GM12892 (cell line): ENCODE measurements at places on chromosomes 1 and 21.

GRCh38 chr1:100536031-100536430 is 1.9 kb upstream of the GPR88 start:
- DNase-seq, result no peak

DNA sequence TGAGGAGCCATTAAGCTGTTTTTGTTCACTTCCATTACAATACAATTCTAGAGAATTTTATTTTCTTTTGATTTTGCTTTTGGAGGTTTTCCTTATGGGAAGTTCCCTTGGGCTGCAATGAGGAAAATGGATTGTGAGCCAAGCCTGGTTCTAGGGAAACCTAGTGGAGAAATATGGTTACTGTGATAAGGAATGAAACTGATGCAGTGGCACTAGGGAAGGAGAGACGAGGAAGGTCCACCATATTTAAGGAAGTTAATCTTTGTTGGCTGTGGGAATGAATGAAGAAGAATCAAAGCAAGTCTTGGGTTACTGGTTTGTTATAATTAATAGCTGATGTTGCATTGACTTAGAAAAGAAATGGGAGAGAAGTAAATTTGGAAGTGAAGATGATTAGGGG is 28.4 kb downstream of the CHML start:
- no peak for DNase-seq

DNA sequence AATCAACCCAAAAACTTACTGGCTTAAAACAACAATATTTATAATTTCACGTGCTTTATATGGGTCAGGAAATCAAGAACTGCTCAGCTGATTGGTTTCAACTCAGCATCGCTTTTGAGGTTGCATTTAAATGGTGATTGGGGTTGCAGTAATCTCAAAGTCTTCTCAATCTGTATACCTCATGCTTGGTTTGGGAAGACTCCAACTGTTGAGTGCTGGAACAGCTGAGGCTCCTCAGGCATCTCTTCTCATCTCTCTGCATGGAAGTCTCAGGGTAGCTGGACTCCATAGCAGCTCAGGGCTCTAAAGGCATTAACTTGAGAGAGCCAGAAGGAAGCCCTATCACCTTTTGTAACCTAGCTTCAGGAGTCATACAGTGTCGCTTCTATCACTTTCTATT is 35.1 kb downstream of the AK5 start:
- no peak for DNase-seq

DNA sequence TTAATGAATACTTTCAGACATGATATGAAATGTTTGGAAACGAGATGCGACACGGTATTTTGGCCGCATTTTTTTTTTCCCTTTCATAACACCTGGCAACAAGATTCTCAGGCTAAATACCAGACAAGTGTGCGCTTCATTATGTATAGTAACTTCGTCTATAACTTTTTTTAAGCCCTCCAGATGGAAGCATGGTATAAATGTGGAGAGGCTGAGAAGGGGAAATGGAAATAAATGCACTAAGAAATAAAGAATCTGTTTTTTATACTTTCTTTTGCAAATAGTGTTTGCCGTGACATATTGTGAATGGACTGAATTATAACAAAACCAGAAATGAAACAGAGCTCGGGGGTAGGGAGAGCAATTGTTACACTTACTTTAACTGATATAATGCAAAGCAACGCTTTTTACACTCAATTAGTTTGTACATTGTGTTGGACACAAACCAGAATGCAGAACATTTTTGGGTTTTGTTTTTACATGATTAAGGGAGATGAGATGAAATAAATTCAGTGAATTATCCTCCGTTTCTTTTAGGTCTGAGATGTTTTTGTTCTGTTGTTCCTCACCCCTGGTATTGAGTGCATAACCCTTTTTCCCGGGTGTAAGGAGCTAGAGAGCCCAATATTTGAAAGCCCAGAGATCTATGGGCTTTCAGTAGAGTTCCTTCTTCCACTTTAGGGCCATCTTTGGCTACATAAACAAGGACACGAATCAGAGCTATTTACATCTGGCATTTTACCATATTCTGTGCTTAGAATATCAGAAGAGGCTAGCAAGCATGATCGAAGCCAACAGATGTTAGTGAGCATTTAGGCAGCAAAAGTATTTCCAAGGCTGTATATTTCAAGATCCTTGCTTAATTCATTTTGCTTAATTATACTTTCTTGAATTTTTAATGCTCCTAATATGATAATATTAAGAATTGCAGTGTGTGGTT is 478.0 kb downstream of the CAMTA1 start:
- no peak for DNase-seq

DNA sequence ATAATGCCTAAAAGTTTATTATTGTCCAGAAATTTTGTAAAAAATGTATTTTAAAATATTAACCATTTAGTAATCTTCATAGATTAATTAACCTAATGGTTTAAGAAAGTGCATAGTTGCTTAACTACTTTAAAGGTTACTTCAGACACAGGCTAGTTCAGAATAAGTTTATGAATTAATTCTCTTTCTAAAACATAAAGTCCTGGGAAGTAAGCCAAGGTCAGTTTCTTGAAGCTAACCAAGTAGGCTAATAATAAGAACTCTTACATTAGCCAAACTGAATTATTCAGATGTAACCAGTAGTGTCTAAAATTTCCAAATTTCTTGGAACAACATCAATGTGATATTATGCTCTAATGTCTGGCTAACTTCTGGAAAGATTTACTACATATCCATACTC is 790.4 kb downstream of the NCAM2 start:
- DNase-seq, result no peak

DNA sequence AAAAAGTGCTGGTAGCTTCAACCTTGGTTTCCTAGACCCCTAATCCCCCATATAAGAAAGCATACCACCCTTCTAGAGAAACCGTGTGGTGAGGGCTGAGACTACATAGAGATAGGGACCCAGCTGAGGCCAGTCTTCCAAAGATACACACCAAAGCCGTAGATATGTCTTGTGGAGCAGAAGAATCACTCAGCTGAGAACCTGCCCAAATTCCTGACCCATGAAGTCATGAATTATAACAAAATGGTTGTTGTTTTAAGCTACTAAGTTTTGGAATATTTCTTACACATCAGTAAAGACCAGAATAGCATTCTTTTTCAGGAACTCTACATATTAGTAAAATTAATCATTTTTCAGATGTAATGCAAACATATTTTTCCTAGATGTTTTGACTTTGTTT is 3.3 kb upstream of the SNRPE start:
- no peak for DNase-seq

- DNase-seq, result no peak
Observed at GRCh38 chr1:179953974-179954492, 577 bp upstream of the CEP350 start.

GRCh38 chr1:228318823-228319241 is 87.8 kb downstream of the TRIM11 start:
- DNase-seq, result no peak

- DNase-seq, result no peak
Observed at GRCh38 chr1:55120538-55120937, 81.2 kb downstream of the PCSK9 start.

DNA sequence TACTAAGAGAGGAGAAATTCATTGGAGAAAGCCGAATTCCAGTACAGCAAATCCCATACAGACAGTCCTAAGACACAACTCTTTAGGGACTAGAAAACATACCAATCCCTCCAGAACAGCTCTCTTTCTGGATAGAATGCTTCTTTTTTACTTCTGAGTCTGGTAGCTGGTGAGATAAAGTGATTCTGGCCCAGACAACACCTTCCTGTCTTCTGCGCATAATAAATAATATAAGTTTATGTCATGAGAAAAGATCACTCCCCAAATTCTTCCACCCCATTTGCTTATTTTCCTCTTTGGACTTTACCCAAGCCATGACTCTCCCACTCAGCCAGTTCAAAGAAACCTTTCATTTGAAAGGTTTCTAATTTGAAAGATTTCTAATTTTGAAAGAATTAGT is 98.4 kb downstream of the EDEM3 start:
- no peak for DNase-seq

- no peak for DNase-seq
Observed at GRCh38 chr1:59156526-59157199, 140.2 kb upstream of the FGGY start.

- no peak for DNase-seq
Observed at GRCh38 chr1:173485401-173485800, 8.3 kb downstream of the PRDX6 start.

- no peak for DNase-seq
Observed at GRCh38 chr1:113036639-113037321, 36.2 kb upstream of the LRIG2 start.

DNA sequence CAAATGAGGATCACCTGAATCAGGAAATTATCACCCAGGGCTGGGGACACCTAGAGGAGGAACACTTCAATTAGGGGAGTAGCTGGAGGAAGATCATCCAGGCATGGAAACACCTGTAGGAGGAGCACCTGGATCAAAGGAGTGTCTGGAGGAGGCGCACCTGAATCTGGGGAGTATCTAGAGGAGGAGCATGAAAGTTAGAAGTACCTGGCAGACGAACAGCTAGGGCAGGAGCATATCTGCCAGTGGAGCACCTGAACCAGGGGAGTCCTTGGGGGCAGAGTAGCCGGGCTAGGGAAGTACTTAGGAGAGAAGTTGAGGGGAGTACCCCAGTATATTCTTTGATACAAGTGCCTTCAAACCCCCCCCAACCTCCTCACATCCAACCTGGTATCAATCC is 1.3 kb downstream of the C1orf210 start:
- DNase-seq, result no peak

GRCh38 chr1:221840511-221841243 is 98.8 kb upstream of the DUSP10 start:
- no peak for DNase-seq

GRCh38 chr1:40706626-40707025 is 15.1 kb downstream of the NFYC start:
- DNase-seq, result no peak

DNA sequence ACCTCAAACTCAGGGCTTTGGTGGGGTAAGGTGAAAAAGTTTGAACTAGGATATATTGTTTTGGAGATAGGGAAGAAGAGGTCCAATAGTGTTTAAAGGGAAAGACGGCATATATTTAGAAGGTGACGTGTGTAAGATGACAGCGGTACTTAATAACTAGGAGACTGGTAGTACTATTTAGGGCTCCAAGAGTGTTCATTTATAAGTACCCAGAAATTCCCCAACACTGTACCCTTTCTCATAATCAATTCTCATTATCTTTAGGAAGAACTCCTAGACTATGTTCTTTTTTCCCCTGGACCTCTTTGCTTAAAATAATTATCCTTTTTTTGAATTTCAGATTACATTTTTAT is 1.5 kb downstream of the LYPLAL1 start:
- DNase-seq, result no peak

DNA sequence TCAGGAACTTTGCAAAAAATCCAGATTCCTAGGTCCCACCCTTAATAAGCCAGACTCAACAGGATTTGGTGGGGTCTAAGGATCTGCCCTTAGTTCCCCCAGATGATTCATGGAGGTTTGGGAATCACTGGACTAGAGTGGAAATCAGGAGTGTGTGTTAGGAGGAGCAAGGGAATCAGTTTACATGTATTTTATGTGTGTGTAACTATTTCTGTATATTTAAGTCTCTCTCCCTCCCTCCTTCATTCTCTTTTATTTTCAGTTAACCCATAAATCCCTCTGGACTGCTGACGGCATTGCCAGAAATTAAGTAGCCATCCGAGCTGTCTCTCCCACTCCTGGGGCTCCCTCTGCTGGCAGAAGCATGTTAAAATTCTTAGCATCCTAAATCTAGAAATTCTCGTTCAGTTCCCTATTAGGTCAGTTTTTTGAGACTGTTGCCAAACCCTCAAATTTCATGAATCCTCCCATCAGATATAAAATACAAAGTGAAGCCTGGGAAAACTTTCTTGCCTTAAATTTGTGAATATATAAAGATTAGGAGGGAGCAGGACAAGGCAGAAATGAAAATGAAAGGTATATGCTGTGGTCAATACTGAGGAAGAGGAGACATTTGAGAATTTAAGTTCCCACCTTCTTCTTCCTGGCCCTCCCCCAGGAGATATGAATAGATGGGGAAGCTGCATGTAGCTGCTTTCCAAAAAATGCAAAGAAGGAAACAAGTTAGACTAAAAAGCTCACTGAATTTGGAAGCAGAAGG is 11.7 kb upstream of the HSD11B1 start:
- no peak for DNase-seq
